DMS79 treated with DMSO at 0.1 percent for 48 hours (cell line): ENCODE measurements at places on chromosomes 5 and 9.

DNA sequence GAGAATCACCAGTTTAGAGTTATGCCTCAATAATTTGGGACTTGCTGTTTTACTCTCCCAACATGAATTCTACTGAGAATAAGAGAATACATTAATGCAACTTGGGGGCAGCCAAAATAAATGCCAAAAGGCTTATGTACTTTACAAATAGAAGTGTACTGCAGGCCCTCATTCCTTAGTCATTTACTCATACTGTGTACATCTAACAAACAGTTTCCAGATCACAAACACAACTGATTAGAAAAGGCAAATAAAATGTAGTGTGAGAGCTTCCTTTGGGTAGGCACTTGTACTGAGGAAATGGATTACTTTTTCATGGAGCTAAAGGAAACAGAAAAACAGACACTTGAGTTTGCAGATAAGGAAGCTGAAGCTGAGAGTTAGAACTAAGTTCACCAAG lies 12.6 kb downstream of the ANKDD1B start:
- no peak for DNase-seq

- DNase-seq: no peak
Observed at GRCh38 chr9:37870799-37871176, 33.1 kb downstream of the SLC25A51 start.

DNA sequence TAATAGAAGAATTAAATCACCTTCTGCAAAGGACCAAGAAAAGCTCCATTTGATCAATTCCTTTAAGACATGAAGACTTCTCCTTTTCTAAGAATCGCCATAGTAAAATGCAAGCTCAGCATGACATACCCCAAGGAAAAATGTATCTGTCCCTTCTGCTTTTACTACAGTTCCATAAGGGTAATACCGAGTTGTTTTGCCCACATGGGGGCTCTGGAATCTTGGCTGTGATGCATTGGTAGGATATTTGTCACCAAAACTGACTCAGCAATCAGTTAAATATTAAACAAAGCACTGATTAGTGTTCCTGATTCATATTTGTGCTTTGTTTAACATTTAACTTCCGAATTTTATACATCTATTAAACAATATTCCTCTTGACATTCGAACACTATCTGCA lies 24.3 kb upstream of the KCNIP1 start:
- no peak for DNase-seq

GRCh38 chr9:37407468-37407867 lies 15.0 kb upstream of the GRHPR start:
- no peak for DNase-seq

- DNase-seq: no peak
Observed at GRCh38 chr9:133869674-133870405, 122.3 kb downstream of the VAV2 start.

DNA sequence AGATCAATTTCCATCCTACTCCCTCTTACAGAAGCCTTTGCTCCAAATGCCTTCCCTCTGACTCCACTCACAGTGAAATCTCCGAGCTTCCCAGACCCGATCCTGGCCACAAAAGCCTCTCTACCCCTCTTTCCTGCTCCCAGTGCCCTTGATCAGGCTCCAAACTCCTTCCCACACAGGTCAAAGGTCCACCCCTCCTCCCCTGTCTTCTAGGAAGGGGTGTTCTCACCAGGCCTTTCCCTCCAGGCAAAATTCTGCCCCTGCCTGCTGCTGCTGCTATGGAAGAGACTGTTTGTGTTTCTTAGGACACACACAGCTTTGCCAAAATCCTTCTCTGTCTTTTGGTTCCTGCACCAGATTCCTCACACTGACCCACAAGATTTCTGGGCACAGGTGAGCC lies 85.8 kb upstream of the ALDH1A1 start:
- DNase-seq: no peak

- DNase-seq: no peak
Observed at GRCh38 chr5:160649304-160649703, 202.7 kb downstream of the ATP10B start.

- DNase-seq: no peak
Observed at GRCh38 chr5:78718824-78719223, 70.3 kb upstream of the LHFPL2 start.

GRCh38 chr9:123314617-123315016 lies 41.4 kb upstream of the CRB2 start:
- DNase-seq: no peak

- no peak for DNase-seq
Observed at GRCh38 chr5:146039420-146039819, 66.0 kb downstream of the PLAC8L1 start.

DNA sequence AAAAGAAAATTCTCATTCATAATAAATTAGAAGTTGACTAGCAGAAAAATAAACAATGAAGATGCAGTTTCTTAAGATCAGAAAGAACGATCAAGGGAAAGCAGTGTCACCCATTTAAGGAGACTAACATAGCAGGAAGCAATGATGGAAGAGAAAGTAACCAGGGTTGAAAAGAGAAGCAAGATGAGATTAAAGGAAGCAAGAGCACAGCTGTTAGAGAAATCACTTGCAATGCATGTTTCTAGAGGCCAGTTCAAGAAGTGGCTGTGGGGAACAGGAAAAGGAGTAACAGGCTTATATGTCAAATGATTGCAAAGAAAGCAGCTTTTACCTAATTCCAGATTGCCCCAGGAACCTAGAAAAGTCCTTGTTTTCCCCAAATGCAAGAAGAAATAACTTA lies 46.8 kb upstream of the SLC1A1 start:
- no peak for DNase-seq

- no peak for DNase-seq
Observed at GRCh38 chr9:95341293-95341962, 23.9 kb upstream of the FANCC start.

GRCh38 chr5:96940586-96940985 lies 4.7 kb downstream of the LNPEP start:
- no peak for DNase-seq

- DNase-seq: no peak
Observed at GRCh38 chr5:72508241-72509170, 1.3 kb upstream of the ZNF366 start.

DNA sequence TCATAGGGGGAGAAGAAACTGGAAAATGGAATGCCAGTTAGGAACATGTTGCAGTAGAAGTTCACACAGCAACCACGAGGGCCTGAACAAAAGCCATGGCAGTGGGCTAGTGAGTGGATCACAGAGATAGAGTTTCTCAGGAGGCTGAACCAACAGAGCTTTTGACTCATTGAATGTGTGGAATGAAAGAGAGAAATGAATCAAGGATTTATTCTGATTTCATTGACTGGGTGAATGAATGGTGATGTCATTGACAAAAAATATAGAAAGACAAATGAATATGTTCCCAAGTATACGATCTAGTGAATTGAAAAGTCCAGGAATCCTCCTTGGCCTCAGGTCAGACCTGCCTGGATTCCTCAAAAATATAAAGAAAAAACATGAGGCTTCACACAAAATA lies 99.2 kb downstream of the ZNF462 start:
- no peak for DNase-seq
